Stimulated activated CD4-positive, alpha-beta T cell treated with anti-CD3 and anti-CD28 coated beads, Interleukin-1b, Interleukin-23, amount 100 ng/mL, for 1 hour (primary cell): ENCODE measurements at places on chromosomes 6 and 20.

DNA sequence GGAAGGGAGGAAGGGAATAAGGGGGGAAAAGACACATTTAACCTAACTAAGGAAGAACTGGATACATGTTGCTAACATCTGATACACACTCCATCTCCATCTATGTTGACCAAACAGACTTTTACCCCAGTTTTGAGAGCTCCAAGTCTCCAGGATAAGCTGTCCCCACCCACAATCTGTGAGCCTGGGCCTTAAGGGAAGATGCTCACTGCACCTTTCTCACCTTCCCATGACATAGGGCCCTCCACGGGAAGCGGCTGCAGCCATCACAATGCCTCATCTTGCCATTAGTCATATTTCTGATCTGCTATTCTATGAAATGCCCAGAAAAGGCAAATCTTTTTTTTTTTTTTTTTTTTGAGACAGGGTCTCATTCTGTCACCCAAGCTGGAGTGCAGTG, 126.6 kb upstream of the SALL4 start:
- no peak for DNase-seq

- no peak for DNase-seq
Observed at GRCh38 chr6:75563032-75563431, 38.6 kb upstream of the SENP6 start.

- no peak for DNase-seq
Observed at GRCh38 chr20:35742741-35743523, 872 bp upstream of the RBM39 start.

GRCh38 chr6:21915707-21916260, 322.2 kb downstream of the SOX4 start:
- no peak for DNase-seq

GRCh38 chr20:33828326-33828844, 17.2 kb downstream of the CHMP4B start:
- DNase-seq = no peak
